ENCODE measurements at places on chromosomes 16 and 17. TPM values are rescaled to one million over a fixed set of nuclear protein-coding genes. Genes with fewer than 3 reads are reported as not detected.

DNA sequence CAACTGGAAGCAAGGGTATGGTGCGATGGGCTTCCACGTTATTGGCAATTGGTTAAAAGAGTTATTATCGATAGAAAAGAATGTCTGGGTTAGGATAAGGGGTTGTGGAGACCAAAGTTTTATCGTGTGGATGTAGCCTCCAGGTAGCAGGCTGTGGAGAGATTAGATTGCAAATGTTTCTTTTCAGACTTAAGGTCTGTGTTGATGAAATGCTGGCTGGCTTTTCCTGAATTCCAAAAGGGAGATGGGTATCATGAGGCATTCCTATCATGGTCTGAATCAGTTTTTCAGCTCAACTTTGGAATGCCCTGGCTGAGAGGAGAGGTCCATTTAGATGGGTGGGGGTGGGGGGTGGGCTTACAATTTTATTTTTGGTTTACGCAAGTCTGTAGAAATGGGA is 395.0 kb upstream of the RBFOX1 start:
- no peak for DNase-seq

- no peak for DNase-seq
Measured at GRCh38 chr17:47205419-47205963, 3.7 kb upstream of the MYL4 start.

- no peak for DNase-seq
Measured at GRCh38 chr16:69309316-69309715, 1.8 kb upstream of the VPS4A start.

DNA sequence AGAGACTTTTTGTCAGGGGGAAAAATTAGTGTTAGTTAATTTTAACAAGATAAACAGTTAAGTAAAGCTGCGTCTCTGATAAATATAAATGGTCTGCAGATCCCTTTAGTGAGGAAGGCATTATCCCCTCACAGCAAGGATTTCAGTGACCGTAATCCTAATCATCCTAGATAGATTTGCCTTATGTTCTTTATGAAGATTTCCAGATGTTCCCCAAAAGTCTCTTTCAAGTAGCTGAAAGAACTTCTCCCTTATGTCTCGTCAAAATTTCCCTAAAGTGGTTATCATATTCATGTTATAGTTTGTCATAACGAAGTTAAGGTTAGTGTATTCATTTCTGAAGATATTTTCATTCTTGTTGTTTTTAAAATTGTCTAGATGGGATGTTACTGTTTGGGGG is 5.6 kb downstream of the MOSMO start:
- DNase-seq: no peak

DNA sequence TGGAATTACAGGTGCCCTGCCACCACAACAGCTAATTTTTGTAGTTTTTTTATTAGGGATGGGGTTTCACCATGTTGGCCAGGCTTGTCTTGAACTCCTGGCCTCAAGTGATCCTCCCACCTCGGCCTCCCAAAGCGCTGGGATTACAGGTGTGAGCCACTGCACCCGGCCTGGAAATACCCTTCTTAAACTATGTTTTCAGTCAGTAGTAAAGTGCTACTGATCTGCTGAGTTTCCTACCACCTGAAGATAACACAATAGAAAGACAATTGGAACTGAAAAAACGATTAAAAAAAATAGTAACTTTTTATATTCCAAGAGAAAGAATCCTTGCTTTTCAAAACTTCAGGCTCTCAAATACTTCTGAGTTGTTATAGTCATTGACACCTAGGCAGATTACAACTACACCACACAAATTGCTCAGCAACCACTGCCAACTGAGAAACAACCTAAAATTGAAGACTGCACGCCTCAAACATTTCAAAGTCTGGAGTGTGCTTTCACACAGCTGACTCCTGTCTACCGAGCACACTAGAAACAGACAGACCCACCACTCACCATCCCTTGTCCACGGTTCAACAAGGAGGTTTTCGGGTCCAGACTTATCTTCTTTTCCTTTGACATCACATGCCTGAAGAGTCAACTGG is 40.9 kb downstream of the ZZEF1 start:
- no peak for DNase-seq

DNA sequence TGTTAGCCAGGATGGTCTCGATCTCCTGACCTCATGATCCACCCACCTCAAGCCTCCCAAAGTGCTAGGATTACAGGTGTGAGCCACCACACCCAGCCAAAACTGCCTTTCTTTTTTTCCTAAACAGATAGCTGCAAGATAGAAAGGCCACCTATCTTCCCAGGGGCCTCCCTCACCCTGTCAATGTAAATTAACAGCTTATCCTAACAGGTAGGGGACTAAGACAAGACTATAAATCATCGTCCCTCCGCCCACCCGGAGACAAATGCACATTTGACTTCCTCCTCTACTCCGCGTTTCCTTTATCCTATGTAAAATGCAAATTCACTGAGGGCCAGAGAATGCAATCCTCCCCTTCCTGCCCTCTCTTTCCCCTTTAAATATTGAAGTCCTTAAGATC is 71.4 kb downstream of the MARF1 start:
- no peak for DNase-seq

- no peak for DNase-seq
Measured at GRCh38 chr17:66455060-66455459, 152.6 kb downstream of the PRKCA start.

CES3 gene
- total RNA-seq: 0.17 TPM

ASIC2 gene
- total RNA-seq: not detected

- DNase-seq: no peak
Measured at GRCh38 chr17:7589204-7589868, 558 bp downstream of the SOX15 start.

ZNF652 gene
- total RNA-seq: 17.8 TPM

DNA sequence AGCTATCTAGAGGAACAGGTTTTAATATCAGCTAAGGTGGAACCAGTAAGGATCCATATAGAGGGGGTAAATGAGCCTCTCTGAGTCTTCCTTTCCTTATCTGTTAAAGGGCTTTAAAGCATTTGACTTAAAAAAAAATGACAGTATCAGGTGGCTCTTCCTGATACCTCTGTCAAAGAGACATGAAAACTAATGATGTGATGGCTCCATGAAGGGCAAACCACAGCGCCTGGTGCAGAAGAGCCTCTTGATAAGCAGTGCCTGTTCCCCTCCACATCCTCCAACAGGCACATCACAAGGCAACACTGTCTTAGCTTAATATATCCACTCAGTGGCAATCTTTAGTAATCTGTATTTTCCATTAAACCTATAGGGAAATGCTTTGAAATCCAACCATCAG is 68.9 kb downstream of the USP31 start:
- DNase-seq: no peak

- DNase-seq: no peak
Measured at GRCh38 chr17:29091606-29092289, 48.8 kb downstream of the PIPOX start.

DNA sequence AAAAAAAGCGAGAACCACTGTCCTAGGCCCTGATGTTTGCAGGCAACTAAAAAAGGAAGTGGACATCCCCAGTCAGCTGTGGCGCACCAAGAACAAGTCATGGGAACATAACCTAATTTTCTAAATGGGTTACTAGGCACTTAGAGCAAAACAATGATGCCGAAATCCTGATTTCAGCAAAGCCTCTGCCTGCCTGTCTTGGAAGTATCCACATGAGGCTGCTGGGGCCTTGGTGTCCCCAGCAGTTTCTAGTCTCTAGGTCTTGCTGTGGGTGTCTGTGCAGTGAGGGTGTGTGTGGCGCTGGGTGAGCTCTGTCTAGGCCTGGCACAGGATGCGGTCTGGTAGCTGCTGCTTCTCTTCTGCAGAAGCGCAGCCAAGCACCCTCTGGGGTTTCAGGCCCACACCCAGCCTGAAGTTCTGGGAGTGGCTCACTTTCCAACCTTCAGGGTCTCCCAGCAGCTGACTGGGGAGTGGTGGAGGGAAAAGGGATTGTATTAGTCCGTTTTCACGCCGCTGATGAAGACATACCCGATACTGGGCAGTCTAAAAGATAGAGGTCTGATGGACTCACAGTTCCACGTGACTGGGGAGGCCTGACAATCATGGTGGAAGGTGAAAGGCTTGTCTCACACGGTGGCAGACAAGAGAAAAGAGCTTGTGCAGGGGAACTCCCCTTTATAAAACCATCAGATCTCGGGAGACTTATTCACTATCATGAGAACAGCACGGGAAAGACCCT is 21.1 kb downstream of the STH start:
- no peak for DNase-seq

- DNase-seq: no peak
Measured at GRCh38 chr16:83136924-83137323, 510.2 kb downstream of the CDH13 start.

SPN gene
- total RNA-seq: 15.7 TPM

NPIPB13 gene
- 0.50 TPM for total RNA-seq

- DNase-seq: no peak
Measured at GRCh38 chr17:9814337-9814945, 7.4 kb downstream of the GSG1L2 start.

- no peak for DNase-seq
Measured at GRCh38 chr16:54143934-54144571, 142.5 kb downstream of the IRX3 start.

TVP23C gene
- 22.3 TPM for total RNA-seq

DNA sequence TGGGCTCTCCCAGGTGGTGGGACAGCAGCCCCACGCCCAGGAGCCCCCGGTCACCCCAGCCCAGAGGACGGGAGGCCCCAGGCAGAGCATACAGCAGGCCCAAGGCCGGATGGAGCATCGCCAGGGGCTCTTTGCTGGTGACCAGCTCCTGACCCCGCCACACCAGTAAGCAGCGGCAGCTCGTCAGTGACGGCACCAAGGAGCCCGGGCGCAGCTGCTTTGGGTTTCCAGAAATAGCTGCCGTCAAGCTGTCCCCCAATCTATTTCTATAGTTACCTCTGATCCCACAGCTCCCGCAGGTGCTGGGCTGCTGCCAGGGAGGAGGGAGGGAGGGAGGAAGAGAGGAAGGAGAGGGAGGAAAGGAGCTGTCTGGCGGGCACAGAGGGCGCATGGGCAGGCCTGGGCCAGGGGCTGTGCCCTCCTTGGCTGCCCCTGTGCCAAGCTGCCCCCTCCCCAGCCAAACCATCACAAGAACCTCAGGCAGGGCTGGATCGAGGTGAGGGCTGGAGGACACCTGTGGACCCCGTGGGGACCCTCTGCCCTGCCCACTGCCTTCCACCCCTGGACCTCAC is 10.8 kb upstream of the RASD1 start:
- peak; percentile 62 for DNase-seq

CD7 gene
- not detected for total RNA-seq

DNA sequence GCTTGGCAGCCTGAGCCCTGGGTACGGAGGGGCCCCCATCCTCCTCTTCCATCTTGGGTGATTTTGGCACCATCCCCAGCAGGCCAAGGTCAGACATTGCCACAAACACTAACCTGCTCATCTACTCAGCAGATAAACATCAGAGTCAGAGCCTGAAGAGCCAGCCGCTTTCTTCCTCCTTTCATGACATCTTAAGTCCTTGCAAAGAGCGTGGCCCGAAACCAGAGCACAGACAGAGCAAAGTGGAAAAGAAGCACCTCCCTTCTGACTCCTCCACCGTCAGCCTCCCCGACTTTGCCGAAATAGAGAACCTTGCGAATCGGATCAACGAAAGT is 60.4 kb upstream of the RPH3AL start:
- DNase-seq: no peak

SGF29 gene
- 26.7 TPM for total RNA-seq

GRCh38 chr17:69058165-69058564 is 2.6 kb downstream of the ABCA9 start:
- no peak for DNase-seq

DNA sequence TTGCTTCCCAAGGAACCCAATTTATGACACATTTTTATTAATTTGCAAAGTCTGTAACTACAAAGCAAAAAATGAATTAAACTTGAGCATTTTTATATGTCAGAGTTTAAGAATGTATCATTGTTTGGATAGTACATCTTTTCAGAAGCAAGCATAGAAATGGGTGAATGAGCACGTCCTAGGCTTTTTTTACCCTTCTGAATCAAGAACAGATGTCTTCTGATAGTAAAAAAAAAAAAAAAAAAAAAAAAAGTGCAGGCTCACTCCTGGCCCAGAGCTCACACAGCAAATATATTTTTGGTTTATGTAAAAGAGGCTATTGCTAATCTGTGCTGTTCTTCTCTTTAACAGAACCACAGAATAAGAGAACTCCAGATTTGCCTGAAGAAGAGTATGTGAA is 6.3 kb downstream of the TERF2IP start:
- DNase-seq: no peak

MPV17L gene
- total RNA-seq: 0.02 TPM

DNA sequence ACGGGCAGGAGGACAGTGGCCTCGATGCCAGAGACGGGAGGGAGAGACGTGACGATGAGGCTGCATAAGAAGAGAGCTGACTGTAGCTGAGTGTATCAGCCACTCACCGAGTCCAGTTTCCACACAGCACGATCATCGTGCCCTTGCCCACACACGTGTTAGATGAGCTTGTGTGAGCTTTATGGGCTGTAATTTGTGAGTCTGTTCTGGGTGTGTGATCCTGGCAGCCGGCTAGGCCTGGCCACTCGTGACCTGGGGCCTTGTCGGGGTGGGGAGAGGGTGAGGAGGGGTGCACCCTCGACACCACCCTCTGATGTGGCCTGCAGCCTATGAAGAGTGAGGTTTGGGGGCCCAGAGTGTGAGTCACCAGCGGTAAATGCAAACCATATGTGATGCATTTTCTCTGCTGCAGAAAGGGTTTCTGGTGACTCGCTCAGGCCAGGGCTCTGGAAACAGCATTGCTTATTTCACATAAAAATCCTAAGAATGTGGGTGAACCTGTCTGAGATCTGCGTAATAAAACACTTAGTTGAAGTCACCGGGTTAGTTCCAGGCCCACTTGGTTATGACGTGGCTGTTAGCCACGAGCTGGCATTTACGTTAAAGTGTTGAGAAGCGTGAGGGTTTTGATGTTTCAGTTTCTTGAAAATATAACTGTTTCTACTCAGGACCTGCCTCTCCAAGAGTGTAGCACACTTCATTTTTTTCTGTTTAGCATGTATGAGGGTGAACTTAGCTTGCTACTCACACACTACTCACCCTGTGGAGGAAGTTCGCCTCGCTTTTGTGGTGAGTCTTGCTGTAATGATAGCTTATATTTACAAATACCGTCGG is 4.2 kb downstream of the METRNL start:
- peak; percentile 99 for DNase-seq

DNA sequence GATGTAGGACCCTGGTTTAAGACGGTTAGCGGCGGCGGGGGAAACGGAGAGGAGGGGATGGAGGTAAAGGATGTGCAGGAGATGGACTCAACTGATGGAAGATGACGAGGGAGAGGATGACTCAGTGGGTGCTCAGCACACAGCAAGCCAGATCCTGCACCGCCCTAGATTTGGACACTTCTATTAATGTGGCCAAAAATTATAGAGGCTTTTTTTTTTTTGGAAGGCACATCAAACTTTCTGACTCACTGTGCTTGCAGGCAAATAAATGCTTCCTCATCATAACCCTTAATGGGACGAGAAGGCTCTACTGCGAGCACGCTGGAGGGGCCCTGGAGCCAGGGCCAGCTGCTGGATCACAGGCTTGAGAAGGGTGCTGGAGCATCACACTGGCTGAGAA is 36.0 kb downstream of the RTN4RL1 start:
- DNase-seq: peak; percentile 94

FGF11 gene
- 0.89 TPM for total RNA-seq

- DNase-seq: no peak
Measured at GRCh38 chr16:86508947-86509758, 1.2 kb upstream of the FOXF1 start.

- no peak for DNase-seq
Measured at GRCh38 chr16:54585094-54585997, 298.8 kb upstream of the IRX3 start.

RGS11 gene
- not detected for total RNA-seq

GRCh38 chr17:45958307-45958706 is 40.7 kb upstream of the STH start:
- no peak for DNase-seq

GRCh38 chr17:45051060-45051719 is at the start of gene DCAKD:
TSS of gene DCAKD (minus strand) at chr17:45051632. CDS start at chr17:45034885, 16,747 bp downstream.
- DNase-seq: peak; percentile 76
